ENCODE measurements at places on chromosomes 1 and 21.
A peak's percentile ranks its signal among the peaks of the same experiment; 100 is the strongest.

GRCh38 chr1:67777016-67777415 lies 56.3 kb downstream of the GNG12 start:
- DNase-seq, result no peak

DNA sequence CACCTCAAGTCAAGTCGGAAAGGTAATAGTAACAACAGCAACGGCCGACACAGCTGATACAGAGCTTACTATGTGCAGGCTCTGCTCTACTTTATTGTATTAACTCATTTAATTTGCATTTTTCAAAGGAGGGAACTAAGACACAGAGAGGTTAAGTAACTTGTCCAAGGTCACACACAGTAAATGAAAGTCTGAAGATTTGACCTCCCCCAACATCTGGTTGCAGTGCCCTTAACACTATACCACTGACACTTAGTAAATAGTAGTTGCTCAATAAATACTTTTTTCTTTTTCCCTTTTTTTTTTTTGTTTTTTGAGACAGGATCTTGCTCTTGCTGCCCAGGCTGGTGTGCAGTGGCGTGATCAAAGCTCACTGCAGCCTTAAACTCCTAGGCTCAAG lies 39.2 kb downstream of the RAP1GAP start:
- DNase-seq, result no peak

GRCh38 chr1:71792264-71792663 lies 490.1 kb downstream of the NEGR1 start:
- DNase-seq, result no peak

DNA sequence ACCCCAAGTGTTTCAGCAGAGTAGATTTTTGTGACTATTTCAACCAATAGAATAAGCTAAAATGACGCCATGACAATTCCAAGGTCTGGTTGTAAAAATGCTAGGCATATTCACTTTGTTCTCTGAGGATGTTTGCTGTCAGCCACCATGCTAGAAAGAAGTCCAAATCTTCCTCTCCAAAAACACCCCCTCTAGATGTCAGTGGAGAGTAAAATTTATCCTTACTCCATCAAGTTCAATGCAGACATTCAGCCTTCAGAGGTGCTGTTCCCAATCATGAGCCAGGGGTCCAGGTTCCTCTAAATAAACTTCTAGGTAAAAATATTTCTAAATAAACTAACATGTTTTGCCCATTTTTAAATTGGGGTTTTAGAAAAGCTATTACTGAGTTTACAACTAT lies 395.4 kb upstream of the ADAMTS5 start:
- DNase-seq, result no peak

DNA sequence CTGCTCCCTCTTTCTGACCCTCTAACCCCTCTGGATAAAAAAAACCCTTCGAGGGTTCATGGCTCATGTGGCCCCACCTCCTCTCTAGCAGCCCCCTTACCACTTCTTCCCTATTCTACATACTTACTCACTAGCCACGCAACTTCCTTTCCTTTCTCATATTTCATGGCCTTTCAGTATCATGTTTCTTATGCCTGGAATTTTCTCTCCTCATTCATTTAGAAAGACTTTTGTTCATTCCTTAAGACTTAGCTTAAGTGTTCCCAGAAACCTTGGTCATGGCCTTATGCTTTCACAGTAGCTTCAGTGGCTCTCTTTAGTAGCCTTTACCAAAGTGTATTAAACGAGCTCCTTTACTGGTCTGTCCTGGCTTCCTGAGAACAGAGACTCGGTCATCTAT lies 6.1 kb downstream of the ACP6 start:
- no peak for DNase-seq

DNA sequence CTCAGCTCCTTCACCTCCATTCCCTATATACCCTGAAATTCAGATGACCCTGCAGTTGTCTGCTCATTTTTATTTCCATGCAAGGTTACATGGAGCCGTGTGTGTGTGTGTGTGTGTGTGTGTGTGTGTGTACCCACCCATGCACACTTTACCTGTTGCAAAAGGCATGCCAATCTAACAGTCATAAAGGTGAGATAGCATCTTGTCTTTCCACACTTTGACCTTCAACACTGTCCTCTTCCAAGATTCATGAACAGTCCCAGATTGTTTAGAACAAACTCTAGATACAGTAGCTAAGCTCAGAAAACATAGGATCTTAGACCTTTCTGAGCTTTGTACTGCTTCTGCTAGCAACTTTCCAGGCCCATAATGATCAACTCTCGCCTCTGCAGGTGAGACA lies 9.5 kb downstream of the LRRN2 start:
- DNase-seq, result no peak

GRCh38 chr1:2228694-2229036 lies 546 bp downstream of the SKI start:
- DNase-seq, result peak; percentile 36

DNA sequence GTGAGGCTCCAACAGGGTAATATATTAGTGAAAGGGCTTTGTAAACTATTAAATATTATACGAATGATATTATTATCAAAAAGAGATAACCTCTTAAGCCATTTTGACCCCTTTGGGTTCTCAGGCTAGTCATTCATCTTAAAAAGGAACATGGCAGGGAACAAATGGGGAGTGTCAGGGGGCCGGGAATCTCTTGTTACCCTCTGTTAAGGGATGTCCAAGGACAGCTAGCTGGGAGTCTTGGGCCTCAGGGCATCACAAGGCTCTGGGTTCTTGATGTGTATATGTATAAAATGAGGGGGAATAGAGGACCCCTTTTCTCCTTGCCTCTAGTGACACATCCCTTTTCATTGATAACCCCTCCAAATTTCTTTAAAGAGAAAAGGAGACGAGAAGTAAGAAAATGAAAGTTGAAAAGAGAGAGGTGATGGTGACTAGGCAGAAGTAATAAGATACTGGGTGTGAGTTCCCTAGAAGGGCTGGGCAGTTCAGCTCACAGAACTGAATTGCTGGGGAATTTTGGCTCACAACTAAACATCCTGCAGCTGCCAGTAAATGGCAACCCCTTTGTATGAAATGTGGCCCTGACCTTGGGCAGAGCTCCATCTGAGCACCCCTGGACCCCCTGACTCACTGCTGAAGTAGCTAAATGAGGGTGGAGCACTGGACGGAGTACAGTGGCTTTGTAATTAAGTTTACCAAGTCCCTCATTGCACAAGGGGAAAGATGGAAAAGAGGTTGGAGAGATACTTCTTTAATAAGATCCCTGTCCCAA lies 20.0 kb upstream of the ZNF326 start:
- DNase-seq, result no peak

GRCh38 chr1:198671136-198671535 lies 32.3 kb downstream of the PTPRC start:
- DNase-seq, result no peak

- peak; percentile 22 for DNase-seq
These were observed 2.7 kb downstream of the IFNAR2 start for GRCh38 chr21:33232291-33233034.

DNA sequence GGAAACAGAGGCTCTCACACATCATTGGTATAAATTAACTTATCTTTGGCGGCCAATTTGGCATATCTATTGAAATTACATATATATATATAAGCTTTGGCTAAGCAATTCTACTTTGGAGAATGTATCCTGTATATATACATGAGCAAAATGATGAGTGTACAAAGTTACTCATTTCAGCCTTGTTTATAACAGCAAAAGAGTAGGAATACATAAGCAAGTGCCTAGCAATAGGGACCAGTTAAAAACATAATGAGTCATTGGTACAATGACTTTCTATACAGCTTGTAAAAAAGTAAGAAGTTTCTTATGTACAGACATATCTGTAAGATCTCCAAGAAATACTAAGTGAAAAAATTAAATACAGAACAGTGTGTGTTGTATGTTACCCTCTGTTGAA lies 190.8 kb downstream of the LTN1 start:
- DNase-seq, result no peak

GRCh38 chr1:77265180-77265579 lies 16.6 kb upstream of the AK5 start:
- no peak for DNase-seq

DNA sequence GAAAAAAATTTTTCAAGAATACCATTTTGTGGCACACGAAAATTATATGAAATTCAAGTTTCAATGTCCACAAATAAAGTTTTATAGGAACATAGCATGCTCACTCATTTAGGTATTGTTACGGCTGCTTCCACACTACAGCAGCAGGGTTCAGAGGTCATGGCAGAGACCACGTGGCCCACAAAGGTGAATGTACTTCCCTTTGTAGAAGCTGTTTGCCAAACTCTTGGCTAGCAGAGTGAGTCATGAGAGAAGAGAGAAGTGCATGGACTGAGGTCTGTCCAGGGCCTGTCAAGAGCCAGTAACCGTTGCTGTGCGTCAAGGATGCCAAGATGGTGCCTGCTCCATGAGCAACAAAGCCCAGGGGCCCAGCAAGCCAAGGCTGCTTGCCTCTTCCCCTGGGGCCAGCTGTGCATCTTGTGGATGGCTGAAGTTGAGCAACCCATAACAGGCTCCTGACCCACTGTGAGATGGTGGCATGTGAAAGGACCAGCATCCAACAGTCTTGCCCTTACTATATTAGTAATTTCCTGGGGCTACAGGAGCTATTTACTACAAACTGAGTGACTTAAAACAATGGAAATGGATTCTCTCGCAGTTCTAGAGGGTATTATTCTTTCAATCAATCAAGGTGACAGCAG lies 64.8 kb upstream of the ATP5PO start:
- no peak for DNase-seq

GRCh38 chr21:30434033-30434631 lies 4.1 kb downstream of the KRTAP13-4 start:
- DNase-seq, result no peak

Data from dermis microvascular lymphatic vessel endothelial cell (primary cell).